ENCODE measurements at places on chromosomes 11 and 22.

GRCh38 chr11:77821349-77821851 lies 456 bp downstream of the AAMDC start:
- DNase-seq: no peak

- DNase-seq: no peak
Observed at GRCh38 chr22:33599596-33599995, 320.7 kb downstream of the LARGE1 start.

DNA sequence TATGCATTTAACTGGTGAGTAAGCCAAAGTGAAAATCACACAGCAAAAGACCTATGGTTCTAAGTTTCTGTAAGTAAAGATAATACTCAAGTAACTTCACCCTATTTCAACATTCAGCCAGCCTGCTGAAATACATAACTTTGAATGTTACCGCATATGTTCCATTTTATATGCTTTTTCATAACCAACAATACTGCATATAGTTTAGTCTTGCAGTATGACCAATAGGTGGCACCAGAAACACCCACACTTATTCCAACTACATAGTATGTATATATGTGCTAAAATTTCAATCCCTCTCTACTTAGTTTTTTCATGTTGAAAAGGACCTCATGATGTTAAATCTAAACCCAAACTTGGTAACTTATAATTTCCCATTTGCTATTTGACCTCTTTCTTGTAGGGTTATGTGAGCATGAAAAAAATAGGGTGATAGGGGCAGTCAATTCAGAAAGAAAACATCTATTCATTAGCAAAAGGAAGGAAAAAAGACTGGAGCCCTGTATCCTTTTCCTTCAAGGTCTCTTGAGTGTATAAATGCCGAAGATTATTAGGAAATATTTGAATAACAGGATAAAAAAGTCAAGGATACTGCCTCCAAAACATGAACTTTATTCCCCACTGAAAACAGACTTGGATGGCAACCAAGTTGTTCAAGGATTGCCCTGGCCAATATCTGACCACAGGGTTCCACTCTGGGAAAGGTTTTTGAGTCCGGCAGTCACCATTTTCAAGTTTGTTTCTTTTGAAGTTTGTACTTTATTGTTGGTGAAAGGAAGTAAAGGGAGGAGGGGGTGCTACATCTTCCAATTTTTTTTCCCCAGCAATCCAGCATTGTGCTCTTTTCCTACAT lies 23.8 kb upstream of the FZD4 start:
- peak; percentile 5 for DNase-seq

DNA sequence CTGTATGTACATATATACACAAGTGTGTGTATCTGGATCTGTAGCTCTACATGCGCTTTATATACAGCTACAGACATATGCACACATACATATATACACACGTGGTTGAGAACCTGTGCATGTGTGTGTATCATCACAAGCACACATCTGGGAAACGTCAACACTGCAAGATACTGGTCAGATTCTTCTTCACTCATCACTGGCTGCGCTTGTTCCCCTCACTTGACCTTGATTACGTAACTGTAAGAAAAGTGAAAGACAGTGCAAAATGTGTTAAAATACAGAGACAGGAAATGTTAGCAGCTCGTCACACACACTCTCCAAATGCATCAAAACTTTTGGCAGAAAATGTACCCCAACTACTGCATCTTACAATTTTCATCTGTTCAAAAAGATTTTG lies 51.9 kb upstream of the MN1 start:
- no peak for DNase-seq

DNA sequence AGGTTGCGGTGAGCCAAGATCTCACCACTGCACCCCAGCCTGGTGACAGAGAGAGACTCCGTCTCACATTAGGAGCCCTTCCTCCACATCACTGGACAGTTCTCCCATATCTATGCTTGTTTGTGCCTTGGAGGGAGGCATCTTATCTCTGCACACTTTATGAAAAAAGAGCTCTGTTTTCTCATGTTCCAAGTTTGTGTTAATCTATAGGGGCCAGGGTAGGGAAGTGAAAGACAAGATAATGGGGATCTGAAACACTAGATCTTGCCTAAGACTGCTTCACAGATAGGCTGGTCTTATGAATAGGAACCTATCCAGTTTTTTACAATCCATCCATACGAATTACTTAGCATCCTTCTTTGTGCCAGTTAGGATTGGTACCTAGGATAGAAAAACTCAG lies 17.1 kb downstream of the OR6Q1 start:
- no peak for DNase-seq

- DNase-seq: no peak
Observed at GRCh38 chr22:44760476-44760875, 8.1 kb downstream of the ARHGAP8 start.

- no peak for DNase-seq
Observed at GRCh38 chr22:41009222-41009948, 58.2 kb downstream of the RBX1 start.

DNA sequence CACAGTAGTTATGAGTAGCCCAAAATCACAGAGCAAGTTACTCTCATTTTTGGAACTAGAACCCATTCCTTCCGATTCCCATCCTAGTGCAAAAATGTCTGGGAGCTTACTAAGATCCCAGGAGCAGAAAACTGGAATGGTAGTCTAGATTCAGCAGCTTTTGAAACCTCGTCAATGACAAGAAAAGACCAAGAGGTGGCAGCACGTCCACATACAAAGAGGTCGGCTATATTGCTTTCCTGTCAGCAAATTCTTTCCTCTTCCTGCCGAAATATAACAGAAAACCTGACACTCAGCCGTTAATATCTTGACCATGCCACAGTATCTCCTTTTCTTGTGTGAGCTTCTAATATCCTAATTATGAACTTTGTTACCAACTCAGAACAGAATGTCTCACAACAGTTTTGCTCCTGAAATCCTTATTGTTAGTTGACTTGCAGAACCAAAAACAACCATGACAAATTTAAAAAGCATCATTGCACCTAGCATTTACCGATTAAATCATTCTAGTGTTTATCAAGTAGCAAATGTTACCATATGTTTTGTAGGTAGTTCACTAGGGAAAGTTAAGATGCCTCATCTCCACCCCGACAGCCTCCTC lies 92.8 kb upstream of the OR9G4 start:
- DNase-seq: no peak

DNA sequence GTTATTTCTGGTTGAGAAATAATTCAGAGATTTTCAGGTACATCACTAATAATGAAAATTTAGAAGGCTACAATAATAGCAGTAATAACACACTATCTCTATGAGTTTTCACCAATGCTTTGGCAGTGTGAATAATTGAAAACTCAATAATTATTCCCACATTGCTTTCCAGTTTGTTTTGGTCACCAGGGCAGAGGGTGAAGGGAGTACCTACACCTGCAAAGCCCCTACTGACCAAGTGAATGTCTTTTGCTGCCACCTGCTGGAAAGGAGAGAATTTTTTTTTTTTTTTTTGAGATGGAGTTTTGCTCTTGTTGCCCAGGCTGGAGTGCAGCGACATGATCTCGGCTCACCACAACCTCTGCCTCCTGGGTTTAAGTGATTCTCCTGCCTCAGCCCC lies 3.2 kb downstream of the NELL1 start:
- no peak for DNase-seq

DNA sequence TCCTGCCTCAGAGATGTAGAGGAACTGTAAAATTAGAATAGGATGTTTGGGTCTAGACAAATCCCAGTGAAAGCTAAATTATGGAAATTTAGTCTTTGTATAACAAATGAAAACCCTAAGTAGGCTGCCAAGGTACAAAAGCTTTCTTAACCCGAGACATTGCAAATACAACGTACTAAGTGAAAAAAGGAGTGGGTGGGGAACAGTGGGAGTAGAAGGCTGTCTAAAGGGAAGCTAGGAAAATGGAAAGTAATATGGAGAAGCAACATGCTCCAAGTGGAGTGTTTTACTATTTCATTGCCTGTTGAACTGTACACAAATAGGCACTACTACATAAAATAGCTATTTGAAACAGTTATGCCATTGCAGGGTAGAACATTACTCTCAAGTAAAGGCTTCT lies 6.8 kb upstream of the LIN7C start:
- DNase-seq: no peak

- no peak for DNase-seq
Observed at GRCh38 chr22:48902983-48903650, 924.6 kb downstream of the BRD1 start.

Measured in NCI-H187 treated with DMSO at 0.1 percent for 48 hours (cell line).